ENCODE measurements at places on chromosomes 13 and 19.
A peak's percentile ranks its signal among the peaks of the same experiment; 100 is the strongest.

- DNase-seq: no peak
Observed at GRCh38 chr13:112770504-112770903, 80.7 kb downstream of the ATP11A start.

- DNase-seq: peak; percentile 76
Observed at GRCh38 chr13:75415694-75416093, 66.3 kb downstream of the TBC1D4 start.

GRCh38 chr13:112802802-112803195 is 113.0 kb downstream of the ATP11A start:
- no peak for DNase-seq

- DNase-seq: no peak
Observed at GRCh38 chr13:99913167-99913566, 58.4 kb downstream of the ZIC5 start.

- DNase-seq: peak; percentile 64
Observed at GRCh38 chr13:30745906-30746686, 10.8 kb downstream of the ALOX5AP start.

- peak; percentile 37 for DNase-seq
Observed at GRCh38 chr19:33226550-33227241, 1.0 kb upstream of the SLC7A10 start.

GRCh38 chr13:26253262-26253786 is 605 bp upstream of the CDK8 start:
- DNase-seq: no peak

- DNase-seq: no peak
Observed at GRCh38 chr19:22286151-22286810, at the start of gene ZNF729. Gene ZNF729, plus strand, starts transcription at chr19:22286441. Its CDS starts 85 bp downstream, at chr19:22286526.

- DNase-seq: no peak
Observed at GRCh38 chr19:29115181-29115580, 97.8 kb downstream of the UQCRFS1 start.

DNA sequence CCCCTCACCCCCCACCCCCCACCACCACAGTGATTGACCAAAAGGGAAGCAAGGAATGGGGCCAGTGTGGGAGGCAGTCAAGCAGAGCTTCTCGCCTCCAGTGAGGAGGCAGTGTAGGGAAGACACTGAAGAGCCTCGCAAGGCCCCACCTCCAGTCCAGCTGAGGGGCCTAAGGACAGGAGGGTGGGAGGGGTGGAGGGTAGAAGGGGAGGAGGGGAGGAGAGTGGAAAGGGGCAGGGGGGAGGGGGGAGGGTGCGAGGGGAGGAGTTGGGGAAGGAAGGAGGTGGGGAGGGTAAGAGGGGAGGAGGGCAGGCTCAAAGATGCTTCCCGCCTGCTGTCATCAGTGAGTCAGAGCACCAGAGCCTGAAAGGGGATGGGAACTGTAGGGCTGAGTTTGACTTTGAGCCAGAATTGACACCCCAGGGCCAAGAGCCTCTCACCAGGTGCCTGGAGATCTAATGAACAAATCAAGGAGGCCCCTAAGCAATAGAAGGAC is 786.2 kb downstream of the UQCRFS1 start:
- no peak for DNase-seq

DNA sequence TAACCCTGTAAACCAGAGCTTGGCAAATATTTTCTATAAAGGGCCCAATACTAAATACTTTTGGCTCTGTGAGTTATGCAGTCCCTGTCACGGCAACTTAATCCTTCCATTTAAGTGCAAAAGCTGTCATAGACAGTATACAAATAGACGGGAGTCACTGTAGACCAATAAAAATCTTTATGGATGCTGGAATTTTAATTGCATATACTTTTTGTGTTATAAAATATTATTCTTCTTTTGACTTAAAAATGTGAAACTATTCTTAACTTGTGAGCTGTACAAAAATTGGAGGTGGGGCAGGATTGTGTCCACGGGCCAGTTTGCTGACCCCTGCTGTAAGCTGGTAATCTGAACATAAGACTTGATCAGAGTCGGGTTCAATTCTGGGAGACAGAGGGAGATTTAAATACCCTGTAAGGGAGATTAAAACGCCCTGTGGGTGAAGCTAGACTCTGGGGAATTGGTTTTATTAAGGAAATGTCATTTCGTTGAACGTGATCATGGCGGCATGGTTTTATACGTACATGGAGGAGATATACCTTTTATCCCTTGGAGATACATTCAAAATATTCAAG is 21.7 kb downstream of the TNFSF14 start:
- DNase-seq: no peak

- no peak for DNase-seq
Observed at GRCh38 chr19:10473192-10473591, 30.0 kb downstream of the KEAP1 start.

DNA sequence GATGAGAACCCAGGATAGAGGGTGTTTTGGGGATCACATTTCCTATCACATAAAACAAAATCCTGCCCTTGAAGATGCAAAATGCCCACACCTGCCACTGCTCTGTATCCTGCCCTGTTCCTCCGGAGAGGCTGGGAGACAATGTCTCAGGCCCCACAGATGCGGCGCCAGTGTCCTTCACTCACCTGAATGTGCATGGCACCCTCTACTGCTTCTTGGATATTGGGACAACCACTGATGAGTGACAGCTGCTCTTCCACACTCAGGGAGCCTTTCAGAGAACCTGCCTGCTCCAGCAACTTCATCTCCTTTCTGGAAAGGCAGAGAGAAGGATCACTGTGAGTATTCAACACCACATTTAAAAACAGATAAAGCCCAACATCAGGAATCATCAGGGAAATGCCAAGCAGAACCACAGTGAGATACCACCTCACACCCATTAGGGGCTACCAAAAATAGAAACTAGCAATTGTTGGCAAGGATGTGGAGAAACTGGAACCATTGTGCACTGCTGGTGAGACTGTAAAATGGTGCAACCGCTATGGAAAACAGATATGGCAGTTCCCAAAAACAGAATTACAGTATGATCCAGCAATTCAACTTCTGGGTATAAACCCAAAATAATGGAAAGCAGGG is 36.4 kb downstream of the CRYL1 start:
- peak; percentile 46 for DNase-seq

GRCh38 chr19:9936326-9937000 is at the start of gene OLFM2:
Gene OLFM2, minus strand, starts transcription at chr19:9936515. Its CDS starts 149 bp downstream, at chr19:9936366.
- DNase-seq: no peak
